ENCODE measurements at places on chromosomes 5 and 9.

GRCh38 chr9:4164356-4164755, 135.5 kb downstream of the GLIS3 start:
- no peak for DNase-seq

DNA sequence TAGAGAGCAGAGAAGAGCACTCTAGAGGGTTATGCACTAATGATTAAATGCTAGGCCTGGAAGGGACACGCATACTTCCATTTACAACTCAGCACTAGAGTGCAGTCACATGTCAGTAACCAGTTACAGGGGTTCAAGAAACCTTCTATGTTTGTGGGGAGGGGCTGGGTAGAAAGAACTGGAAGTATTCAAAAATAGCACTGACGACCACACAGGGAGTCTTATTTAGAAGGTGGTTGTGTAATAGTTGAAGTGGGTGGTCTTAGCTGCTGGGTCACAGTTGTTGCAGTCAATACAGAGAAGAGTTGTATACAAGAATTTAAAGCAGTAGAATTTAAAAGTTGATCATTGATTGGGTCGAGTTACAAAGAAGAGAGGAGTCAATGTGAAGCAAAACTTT, 15.4 kb downstream of the AOPEP start:
- peak; percentile 35 for DNase-seq

- peak; percentile 95 for DNase-seq
Observed at GRCh38 chr5:127206320-127207113, 84.1 kb upstream of the MEGF10 start.

GRCh38 chr9:89183146-89183545, 4.5 kb upstream of the SHC3 start:
- no peak for DNase-seq

DNA sequence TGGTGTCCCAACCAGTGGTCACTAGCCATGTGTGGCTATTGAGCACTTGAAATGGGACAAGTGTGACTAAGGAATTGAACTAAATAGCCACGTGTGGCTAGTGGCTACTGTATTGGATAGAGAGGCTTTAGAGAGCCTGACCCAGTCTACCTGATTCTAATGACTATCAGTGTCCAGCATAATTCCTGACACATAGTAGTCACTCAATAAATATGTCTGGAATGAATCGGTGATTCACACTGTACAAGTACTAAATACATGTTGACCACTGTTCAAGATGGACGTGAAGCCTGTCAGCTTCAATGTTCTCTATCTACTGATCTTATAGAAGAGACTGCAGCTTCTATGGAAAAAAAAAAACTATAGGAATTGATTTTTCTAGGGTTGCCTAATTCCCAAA, 57.7 kb upstream of the MAST4 start:
- DNase-seq = no peak

GRCh38 chr5:22852807-22853660, at the start of gene CDH12:
Gene CDH12, minus strand, starts transcription at chr5:22853344.
- DNase-seq = peak; percentile 45

DNA sequence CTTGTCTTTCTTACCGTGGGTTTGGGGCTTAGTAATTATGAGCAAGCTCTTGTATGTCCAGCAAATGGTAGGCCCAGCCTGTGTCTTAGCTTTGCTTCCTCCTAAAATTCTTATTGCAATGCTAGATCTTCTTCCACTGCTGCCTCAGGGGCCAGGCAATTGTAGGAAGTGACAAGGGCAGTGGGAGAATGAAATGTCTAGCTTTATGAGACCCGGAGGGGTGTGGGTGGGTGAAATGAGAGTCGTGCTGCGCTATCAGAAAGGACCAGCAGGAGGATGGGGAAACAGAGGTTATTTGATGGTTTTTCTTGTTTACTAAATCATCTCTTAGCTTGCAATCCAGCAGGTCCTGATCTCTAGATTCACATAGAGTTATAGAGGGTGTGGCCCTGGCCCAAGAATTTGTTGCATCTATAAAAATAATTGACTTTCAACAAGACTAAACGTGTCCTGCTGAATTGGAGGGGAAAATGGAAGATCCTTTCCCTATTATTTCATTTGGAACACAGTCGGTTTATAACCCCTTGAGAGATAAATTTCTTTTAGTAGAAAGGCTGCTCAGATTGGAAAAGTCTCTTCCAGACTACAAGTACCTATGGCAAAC, 43.7 kb downstream of the ZNF366 start:
- DNase-seq = no peak

DNA sequence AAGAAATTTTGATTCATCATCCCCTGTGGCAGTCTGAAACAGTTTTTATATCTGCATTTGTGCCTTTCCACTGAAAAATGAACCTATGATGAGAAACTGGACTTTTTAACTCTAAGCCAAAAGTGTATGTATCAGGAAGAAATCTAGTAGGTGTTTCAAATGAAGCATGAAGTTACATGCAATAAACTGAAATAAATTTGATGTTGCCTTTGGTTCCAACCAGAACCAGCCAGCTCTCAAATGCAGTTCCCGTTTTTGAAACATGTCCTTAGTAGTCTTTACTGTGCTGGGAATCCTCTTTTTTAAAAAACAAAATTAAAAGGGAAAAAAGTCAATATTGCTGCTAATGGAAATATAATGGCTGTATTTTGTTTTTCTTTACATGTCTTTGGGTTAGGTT, 43.9 kb downstream of the HACD4 start:
- no peak for DNase-seq

- DNase-seq = no peak
Observed at GRCh38 chr5:167533814-167534795, 757.3 kb upstream of the WWC1 start.

- DNase-seq = no peak
Observed at GRCh38 chr9:96883922-96884321, 29.6 kb upstream of the ZNF782 start.

DNA sequence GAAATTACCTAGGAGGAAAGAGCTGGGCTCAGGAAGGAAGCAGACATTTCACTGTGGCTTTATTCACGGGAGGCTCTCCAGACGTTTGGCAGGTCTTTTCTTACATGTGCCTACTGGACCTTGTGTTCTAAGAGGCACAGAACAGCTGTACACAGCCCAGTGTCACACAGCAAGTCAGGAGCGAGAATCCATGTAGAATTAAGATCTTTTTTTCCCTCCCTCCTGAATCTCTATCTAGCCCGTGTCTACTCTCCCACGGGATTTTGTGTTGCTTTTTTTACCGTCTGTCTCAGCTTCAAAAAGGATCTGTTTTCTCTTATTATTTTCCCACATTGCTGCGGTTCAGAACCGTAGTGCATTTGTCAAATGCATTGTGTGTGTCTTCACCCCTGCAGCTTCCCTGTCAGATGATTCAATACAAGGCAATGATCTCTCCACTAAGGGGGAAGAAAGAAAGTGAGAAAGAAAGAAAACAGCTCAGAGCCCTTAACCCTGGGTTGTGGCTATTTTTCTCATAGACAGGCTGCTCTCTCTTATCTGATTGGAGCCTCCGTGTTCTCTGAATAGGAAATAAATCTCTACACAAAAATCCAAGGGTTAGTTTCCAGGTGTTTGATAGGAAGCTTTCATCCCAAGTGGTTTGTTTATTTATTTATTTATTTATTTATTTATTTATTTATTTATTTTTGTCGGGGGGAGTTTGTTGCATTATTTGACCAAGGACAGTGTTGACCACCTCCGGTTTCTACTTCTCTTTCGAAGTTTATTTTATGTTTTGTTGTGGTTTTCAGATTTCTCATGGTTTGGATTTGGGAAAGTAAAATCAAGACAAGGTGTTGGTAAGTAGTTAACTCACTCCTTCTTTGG, 191.0 kb downstream of the NTRK2 start:
- no peak for DNase-seq

GRCh38 chr9:95493402-95493801, 23.4 kb downstream of the PTCH1 start:
- DNase-seq = no peak

DNA sequence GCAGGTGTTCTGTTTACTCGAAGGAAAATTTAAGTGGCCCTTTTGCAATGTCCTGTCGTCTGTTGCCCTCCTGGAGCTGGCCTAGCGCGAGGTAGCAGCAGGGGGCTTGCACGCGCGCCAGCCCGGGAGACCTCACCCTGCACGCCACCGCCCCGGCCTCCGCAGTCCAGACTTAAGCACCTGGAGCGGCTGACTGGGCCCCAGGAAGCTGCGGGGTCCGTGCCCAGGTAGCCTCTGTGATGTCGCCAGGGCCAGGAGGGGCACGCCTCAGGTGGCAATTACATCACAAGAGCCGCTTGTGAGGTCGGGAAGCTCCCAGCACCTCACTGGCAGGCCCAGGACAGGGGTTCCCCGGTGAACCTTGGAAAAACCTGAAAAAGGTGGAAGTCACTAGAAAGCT, at the start of gene SAXO1:
Gene SAXO1, minus strand, starts transcription at position 195 of the 400 bp plus-strand sequence. CDS start 301 bp downstream, outside the sequence.
- no peak for DNase-seq

Data from DMS53 (cell line).